ENCODE measurements at places on chromosomes 12 and 14.

DNA sequence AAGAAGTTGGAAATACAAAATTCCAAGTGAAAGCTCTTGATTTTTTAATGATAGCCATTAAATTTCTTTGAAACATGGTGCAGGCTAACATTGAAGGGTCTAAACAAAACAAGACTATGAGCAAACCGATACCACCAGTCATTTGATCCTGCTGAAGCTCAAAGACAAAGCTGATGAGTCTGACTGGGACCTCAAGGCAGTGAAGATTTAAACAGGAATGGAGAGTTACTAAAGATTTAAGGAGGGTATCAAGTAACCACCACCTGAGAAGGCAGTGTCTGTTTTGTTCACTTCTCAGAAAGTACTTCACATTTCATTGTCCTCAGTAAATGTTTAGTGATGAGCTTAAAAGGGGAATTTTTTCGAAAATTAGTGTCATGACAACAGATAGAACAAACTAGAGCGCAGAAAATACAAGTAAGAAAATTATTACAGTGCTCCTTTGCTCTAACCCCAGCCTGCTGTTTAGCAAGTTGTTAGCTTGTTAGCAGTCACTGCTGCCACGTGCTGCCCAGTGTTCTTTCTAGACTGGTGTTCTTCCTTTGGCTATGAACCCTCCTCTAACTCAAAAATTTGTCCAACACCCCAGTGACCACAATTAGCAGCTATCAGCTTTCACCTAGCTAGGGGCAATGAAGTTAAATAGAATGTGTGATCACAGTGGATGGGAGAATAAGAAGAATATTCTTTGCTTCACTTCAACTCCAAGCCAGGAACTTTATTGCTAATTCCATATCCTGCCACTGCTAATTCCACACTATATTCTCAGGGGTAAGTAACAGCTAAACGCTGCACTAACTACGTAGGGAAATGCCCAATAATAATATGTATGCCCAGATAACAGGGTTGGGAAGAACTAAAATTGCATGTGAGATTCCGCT lies 41.1 kb downstream of the YAF2 start:
- no peak for DNase-seq

GRCh38 chr12:47943623-47944340 lies 19.6 kb upstream of the TMEM106C start:
- no peak for DNase-seq

GRCh38 chr12:66329941-66330340 lies 27.6 kb downstream of the HELB start:
- no peak for DNase-seq

GRCh38 chr12:39620659-39621658 lies 1.4 kb upstream of the ABCD2 start:
- DNase-seq = no peak

- no peak for DNase-seq
Observed at GRCh38 chr12:102120564-102120873, 536 bp downstream of the PARPBP start.

Measured in stimulated activated CD8-positive, alpha-beta memory T cell treated with anti-CD3 and anti-CD28 coated beads, Interleukin-2, amount 100 ng/mL, for 1 hour (primary cell).